ENCODE measurements at places on chromosomes 13 and 19.

DNA sequence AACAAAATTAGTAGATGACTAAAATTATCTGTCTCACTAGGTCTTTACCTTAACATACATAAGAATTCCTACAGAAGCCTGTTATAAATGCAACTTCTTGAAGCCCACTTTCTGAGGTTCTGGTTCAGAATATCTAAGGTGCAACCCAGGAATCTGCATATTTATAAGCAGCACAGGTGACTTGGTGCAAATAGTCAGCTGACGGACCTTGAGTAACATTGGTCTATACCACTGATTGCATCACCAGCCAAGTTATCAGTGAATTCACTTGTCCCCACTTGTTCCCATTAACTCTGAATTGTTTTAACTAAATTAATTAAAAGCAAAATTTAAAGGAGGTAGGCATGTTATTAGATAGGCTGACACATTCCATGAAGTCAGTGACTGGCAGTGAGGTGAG, 109.9 kb downstream of the FRY start:
- no peak for DNase-seq

- DNase-seq, result peak; percentile 66
Observed at GRCh38 chr19:48539503-48540096, 12.4 kb upstream of the SULT2B1 start.

- DNase-seq, result no peak
Observed at GRCh38 chr13:101139081-101139480, 277.2 kb downstream of the NALCN start.

- DNase-seq, result no peak
Observed at GRCh38 chr19:47573071-47574026, at the start of gene ZNF541. ZNF541 (minus strand) TSS chr19:47573148; CDS start chr19:47555856, 17,292 bp downstream.

- no peak for DNase-seq
Observed at GRCh38 chr19:48443256-48443655, 2.5 kb upstream of the GRWD1 start.

DNA sequence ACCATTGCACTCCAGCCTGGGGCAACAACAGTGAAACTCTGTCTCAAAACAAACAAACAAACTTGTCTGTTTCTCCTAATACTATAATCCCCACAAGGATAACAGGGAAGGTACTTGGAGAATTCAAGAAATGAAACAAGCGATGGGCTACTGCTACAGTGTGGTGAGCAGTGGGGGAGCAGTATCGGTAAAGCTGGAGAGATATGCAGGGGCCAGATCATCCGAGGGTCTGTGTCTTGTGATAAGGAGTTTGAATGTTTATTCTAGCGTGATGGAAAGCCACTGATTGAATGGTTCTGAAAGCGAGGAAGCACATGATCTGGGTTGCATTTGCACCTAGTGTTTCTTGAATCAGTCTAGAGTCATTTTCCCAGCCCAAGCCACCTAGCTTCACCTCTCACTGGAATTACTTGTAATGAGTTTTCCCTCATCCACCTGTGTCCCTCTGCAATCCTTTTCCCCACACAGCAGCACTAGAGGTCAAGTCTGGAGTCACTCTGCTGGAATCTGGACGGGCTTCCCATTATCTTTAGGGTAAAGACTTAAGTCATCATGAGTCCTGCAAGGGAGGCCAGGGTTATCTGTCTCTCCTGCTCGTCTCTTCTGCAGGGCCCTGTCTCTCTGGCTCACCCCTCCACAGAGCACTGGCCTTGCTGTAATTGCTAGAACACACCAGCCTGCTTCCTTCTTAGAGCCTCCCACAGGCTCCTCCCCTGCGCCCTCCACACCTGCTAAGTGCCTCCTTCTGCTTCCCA, 162.3 kb downstream of the KLF5 start:
- no peak for DNase-seq

- DNase-seq, result no peak
Observed at GRCh38 chr13:114122591-114123211, 9.7 kb downstream of the RASA3 start.

GRCh38 chr13:38483623-38484022, 134.0 kb downstream of the UFM1 start:
- no peak for DNase-seq

GRCh38 chr19:49432141-49433073, 7.2 kb downstream of the GFY start:
- no peak for DNase-seq

DNA sequence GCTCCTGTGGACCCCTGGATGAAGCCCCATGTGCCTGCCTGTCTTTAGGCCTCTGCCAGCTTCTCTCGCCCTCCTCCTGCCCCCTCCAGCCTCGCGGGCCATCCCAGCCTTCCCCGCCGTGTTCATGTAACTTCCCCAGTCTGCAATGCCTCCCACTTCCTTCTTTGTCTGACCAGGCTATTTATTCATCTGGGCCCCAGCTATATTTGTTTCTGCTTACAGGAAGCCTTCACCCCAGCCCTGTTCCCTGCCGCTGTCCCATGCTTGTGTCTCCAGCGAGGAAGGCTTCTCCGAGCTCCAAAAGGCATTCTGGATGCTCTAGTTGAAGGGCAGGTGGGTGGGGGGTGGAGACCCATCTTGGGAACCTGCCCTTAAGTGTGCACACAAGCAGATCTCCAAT, 7.9 kb upstream of the C3 start:
- DNase-seq, result no peak

- DNase-seq, result no peak
Observed at GRCh38 chr13:100746953-100747683, 72.5 kb upstream of the TMTC4 start.

GRCh38 chr19:7718668-7719067, 13.2 kb downstream of the CLEC4G start:
- no peak for DNase-seq

DNA sequence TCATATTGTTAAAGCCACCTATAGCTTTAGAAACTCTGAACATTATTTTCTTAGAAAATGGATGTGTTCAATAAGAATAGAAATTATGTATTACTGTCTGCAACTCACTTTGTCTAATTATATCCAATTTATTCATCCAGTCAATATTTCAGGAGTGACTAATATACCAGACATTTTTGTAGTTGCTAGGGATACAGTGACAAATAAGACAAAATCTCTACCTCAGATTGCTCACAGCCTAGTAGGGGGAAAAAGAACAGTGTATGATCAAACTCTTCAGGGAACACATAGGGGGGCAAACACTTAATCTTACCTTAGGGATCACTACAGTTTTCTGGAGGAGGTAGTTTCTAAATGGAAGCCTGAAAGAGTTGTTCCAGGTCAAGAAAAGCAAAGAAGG, 8.6 kb downstream of the BRCA2 start:
- DNase-seq, result no peak

DNA sequence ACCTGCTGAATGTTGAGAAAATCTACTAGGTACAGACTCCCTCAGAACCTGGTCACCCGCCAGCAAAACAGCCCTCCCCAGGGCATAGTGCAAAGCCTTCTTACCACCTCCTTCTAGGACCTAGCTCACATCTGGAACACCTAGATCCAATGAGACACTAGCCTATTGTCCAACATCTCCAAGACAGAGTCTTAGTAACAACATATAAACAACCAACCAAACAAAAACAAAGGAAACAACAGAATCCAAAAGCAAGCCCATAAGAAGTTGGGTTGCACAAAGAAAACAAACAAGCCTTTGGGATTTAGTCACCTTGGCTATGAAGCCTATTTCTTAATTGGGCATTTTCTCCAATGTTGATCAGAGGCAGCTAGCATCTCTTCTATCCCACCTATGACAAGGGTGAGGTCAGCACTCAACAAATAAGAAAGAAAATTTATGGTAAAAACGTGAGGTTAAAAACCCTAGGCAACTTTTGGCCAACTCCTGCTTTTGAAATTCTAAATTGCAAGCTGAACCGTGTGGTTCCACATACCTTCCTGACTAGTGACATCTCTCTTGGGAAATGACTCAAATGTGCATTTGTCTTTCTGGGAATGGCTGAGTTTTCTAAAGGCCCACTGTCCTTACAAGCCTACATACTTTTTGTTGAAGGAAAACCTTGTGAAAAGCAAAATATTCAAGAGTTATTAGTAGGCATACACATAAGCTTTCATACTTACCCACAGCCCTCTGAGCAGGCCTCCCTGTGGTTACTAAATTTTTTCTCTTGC, 66.7 kb downstream of the FAM216B start:
- no peak for DNase-seq

DNA sequence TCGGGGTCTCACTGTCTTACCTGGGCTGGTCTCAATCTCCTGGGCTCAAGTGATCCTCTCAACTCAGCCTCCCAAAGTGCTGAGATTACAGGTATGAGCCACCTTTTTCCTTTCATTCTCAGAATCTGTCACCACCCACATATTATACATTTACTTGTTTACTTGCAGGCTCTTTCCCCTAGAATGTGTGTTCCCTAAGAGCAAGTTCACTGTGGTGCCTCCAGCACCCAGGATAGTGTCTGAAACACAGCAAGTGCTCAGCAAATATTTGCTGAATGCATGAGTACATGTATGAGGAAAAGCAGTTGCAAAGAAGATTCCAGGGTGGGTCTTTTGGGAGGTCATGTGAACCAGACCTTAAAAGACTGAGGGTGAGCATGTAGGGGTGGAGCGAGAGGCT, 96.8 kb downstream of the RGCC start:
- DNase-seq, result no peak

GRCh38 chr19:12075538-12076139, 11.1 kb downstream of the ZNF844 start:
- DNase-seq, result no peak

DNA sequence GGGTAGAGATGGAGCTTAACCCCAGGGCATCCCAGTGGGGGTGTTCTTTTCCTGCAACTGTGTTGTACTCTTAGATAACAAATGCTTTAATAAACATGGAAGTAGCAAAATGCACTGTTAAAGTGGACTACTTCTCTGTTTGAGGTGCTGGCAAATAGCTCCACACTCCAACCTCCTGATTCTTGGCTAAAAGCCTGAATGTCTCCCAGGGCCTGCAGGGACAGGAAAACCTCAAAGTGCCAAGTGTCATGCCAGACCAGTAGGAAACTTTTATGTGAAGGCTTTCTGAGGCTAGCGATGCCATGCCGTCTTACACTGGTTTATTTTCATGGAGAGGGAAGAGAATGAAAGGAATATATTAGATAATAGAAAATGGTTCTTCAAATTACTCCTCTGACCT, 6.8 kb downstream of the FREM2 start:
- DNase-seq, result no peak

- DNase-seq, result no peak
Observed at GRCh38 chr13:58587183-58587582, 955.6 kb downstream of the PCDH17 start.

- DNase-seq, result no peak
Observed at GRCh38 chr19:33407140-33407551, 33.6 kb downstream of the CEBPG start.

DNA sequence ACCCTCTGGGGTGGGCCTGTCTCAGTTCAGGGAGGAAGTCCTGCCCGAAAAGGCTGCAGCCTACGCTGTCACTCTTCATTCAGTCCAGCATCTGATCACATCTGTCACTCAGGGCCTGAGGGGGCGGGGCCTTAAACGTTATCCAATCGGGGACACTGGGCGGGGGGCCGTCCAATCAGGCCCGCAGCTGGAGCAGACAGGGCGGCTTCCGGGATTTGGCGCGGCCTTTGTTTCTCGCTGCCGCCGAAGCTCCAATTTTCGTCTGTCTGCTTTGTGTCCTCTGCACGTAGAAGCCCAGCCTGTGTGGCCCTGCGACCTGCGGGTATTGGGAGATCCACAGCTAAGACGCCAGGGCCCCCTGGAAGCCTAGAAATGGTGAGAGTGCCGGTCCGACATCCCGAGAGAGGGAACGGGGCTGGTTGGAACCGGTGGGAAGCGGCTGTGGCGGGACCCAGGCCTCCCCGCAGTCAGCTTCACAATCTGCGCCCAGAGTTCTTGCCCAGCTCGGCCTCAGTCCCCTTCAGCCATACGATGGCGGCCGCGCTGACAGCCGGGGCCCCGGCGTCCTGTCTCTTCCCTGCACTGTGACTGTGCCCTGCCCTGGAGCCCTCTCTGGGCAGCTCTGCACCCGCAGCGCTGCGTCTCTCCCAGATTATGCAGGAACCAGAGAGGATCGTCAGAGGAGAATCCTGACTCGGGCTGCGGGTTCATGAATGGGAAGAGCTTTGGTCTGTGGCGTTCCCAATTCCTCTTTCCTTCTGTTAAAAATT, at the start of gene ZNF730:
ZNF730 (plus strand) TSS at position 224 of the 770 bp plus-strand sequence; CDS start at position 373, 149 bp downstream.
- DNase-seq, result peak; percentile 8

DNA sequence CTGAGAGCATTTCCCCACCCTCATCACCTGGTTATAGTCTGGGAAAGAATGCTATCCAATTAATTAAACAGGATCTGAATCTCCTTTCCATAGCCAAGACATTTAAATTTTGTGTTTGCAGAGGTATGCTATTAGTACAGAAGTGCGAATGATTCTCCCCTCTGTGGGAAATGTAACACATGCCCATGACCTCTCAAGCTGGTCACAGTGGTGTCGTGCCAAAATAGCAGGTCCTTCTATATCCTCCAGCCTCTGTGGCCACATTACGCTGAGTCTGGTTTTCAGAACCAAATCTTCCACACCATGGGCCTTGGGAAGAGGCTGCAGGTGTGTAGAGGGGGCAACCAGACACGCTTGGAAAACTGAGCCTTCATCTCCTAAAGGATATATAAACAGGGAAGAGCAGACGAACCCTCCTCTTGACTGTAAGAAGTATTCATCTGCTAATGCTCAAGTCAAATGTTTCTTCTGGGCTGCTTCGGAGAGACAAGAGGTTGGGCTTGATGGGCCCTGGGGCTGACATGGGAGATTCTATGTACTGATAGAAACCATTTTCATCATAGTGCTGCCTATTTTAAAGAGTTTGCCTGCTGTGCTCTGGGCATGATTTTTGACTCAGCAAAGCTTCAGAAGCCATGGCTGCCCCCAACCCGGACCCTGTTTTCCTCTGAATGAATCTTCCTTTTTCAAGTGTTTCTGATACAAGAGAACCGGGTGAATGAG, 197.6 kb downstream of the DNAJC15 start:
- no peak for DNase-seq

DNA sequence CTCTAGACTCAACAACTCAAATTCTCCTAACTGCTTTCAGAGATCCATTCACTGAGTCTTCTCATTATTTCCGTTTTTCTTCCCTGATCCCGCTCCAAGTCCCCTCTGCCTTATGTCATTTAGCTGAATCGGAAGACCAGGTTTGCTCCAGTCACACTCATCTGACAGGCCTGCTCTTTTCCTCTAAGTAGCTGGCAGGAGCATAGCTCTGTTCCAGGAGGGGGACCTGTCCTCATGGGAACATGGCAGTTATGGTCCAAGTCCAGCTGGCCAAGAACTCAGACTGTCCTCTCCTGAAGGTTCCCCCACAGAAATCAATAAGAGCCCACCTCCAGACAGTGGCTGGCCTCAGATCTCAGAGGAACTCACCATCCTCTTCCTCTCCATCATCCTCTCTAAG, 130.9 kb upstream of the SERP2 start:
- DNase-seq, result no peak

GRCh38 chr13:83815598-83815997, 66.7 kb downstream of the SLITRK1 start:
- no peak for DNase-seq

All from HS-27A (cell line).